ENCODE measurements at places on chromosomes 2 and 18. TPM values are rescaled to one million over a fixed set of nuclear protein-coding genes. Genes with fewer than 3 reads are reported as not detected.

DNA sequence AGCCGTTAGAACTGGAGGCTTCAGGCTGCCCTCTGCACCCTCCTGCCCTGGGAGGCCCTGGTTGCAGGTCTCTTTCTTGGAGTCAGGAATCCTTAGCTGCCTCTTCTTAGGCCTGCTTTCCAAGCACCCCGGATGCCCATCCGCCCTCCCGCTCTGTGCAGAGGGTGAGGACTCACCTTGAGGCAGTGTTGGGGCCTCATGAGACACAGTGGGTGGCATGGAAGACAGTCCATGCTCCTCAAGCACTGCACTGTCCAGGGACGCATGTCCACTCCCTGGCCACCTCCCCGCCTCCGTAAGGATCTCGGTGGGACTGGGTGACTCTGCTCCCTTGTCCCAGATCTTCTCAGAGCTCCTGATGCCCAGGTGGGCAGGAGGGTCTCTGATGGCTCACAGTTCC lies 5.7 kb upstream of the TRAF3IP1 start:
- H3K4me3 ChIP-seq, result no peak overlapping the region
- DNase-seq, result no peak
- no peak overlapping the region for H3K27ac ChIP-seq
- H3K27me3 ChIP-seq, result no peaks in the 10 kb centered on the region
- H3K4me1 ChIP-seq, result no peaks in the 10 kb centered on the region

CRYBA2 gene
- total RNA-seq, result not detected

- no peaks in the 10 kb centered on the region for H3K27me3 ChIP-seq
- H3K27ac ChIP-seq, result no peak overlapping the region
- no peak overlapping the region for H3K4me3 ChIP-seq
- H3K36me3 ChIP-seq, result no peaks in the 10 kb centered on the region
Observed at GRCh38 chr2:222708274-222708710, 36.8 kb downstream of the MOGAT1 start.

DNA sequence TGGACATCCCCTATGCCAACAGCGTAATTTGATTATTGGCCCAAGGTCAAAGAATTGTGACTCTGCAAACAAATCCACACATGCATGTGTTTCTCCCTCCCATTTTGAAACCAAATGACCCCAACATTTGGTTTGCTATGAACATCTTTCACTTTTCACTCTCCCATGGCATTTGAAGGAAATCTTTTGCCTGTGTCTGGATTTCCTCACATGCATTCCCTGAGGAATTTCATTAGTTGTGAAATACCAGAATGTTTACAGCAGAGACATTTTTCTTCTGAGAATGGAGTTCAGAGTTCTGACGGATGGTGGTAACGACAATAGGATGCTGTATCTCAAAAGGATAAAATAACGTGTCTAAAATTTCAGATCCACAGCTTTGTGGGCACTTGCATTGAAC lies 60.3 kb upstream of the LMAN1 start:
- H3K27me3 ChIP-seq, result peaks cover 10% of the 10 kb centered on the region
- no peaks in the 10 kb centered on the region for H3K36me3 ChIP-seq
- no peak overlapping the region for H3K27ac ChIP-seq
- no peak for DNase-seq
- H3K4me1 ChIP-seq, result no peaks in the 10 kb centered on the region

DNA sequence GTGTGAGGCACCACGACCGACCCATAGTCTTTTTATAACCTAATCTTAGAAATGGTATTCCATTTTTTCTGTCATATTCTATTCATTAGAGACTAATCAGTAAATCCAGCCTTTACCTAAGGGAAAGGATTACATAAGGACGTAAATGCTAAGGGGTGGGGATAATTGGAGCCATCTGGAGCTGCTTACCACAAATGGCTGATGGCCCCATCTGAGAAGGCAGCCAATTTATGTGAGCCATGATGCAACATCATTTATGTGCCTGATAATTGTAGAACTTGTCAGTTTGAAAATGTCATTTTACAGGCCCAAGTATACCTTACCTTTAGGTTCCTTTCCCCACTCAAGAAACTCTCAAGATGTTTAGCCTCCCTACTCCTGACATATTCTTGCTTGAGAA lies 44.0 kb downstream of the ARHGEF33 start:
- no peak for DNase-seq
- H3K4me1 ChIP-seq, result peaks cover 11% of the 10 kb centered on the region
- H3K27ac ChIP-seq, result no peak overlapping the region
- no peaks in the 10 kb centered on the region for H3K27me3 ChIP-seq

- DNase-seq, result peak; percentile 77
- H3K4me1 ChIP-seq, result peaks cover 10% of the 10 kb centered on the region
- H3K36me3 ChIP-seq, result no peaks in the 10 kb centered on the region
- H3K27me3 ChIP-seq, result no peaks in the 10 kb centered on the region
- no peak overlapping the region for H3K4me3 ChIP-seq
- H3K27ac ChIP-seq, result no peak overlapping the region
Observed at GRCh38 chr2:160417745-160418397, 75.7 kb downstream of the RBMS1 start.

CELF4 gene
- 1.6 TPM for total RNA-seq

DNA sequence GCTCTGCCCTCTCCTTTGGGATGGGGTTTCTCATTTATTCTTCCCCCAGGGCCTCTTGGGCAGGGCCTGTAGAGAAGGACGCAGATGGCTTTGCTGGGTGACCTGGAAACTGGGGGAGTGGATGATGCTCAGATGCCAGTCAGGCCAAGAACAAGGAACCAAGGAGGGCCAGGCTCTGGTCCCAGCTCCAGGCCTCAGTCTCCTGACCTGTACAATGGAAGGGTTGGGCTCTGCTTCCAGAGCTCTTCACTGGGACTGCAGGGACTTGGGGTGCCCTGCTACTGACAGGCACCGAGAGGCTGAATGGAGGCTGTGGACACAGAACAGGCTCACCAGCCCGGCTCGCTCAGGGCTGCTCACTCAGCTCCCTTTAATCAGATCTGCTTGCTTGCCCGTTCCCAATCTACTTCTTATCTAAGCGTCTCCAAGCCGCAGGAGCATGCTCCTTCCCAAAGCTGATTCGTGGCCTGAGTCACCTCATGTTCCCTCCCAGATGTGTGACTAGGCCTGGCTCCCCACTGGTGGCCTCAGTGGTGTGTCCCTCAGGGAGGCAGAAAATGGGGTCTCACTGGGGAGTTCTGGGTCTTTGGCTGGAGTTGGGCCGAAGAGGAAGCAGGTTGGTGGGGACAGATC lies 82.6 kb upstream of the ODC1 start:
- DNase-seq, result no peak
- no peaks in the 10 kb centered on the region for H3K27me3 ChIP-seq
- H3K4me3 ChIP-seq, result no peak overlapping the region
- no peaks in the 10 kb centered on the region for H3K36me3 ChIP-seq

- no peak overlapping the region for H3K27ac ChIP-seq
- peaks cover 31% of the 10 kb centered on the region for H3K4me1 ChIP-seq
- no peaks in the 10 kb centered on the region for H3K36me3 ChIP-seq
- H3K27me3 ChIP-seq, result no peaks in the 10 kb centered on the region
Observed at GRCh38 chr2:28359222-28360057, 33.2 kb upstream of the FOSL2 start.

- H3K4me1 ChIP-seq, result no peaks in the 10 kb centered on the region
- no peak for DNase-seq
- no peak overlapping the region for H3K27ac ChIP-seq
- no peaks in the 10 kb centered on the region for H3K36me3 ChIP-seq
- H3K27me3 ChIP-seq, result no peaks in the 10 kb centered on the region
- H3K4me3 ChIP-seq, result no peak overlapping the region
Observed at GRCh38 chr18:9818423-9818734, 67.4 kb upstream of the TXNDC2 start.

DES gene
- 47.0 TPM for total RNA-seq

DNA sequence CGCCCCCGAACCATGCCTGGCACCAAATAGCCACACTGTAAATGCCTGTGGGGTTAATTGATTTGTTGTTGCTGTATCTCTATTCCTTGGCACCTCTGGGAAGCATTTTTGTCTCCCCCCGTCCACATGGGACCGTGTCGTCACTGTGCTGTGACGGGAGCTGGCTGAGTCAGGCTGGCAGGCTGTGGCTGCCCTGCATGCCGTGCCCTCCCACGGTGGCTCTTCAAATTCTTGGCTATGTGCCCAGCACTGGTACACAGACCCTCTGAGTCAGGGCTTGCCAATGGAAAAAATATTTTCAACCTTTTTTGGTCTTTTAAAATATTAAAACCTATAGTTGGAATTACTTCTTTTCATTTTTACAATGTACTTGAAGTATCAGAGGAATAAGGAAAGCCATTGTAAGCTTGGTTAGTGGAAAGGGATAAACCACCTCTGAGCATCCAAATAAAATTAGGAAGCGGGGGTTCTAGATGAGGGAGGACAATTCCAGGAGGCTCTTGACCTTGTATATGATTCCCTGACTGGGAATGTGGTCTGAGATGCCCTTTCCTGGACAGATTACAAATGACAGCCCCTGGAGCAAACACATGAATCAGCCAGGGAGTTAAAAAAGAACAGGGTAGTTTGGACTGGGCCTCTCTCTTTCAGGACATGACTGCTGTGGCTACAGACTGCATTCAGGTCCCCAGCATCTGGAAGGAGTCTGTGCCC lies 59.4 kb downstream of the DGKD start:
- peak overlapping the region; percentile 4 for H3K27ac ChIP-seq
- H3K27me3 ChIP-seq, result no peaks in the 10 kb centered on the region
- no peak overlapping the region for H3K4me3 ChIP-seq

DNA sequence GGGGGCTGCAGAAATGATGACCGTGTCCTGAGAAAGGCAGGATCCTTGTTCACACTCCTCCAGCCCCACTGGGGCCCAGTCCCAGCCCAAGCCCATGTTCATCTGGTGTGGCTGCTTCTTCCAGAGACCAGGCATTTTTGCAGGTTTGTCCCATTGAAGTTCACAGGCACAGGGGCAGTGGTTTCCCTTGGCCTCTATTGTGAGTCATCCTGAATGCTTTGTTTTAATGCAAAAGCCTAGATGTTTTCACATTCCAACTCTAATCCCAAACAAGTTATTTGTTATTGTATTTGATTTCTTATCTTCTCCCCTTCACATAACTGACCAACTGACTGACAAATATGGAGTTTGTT lies 426.4 kb upstream of the ID2 start:
- peaks cover 2% of the 10 kb centered on the region for H3K4me1 ChIP-seq
- H3K27me3 ChIP-seq, result no peaks in the 10 kb centered on the region
- no peak overlapping the region for H3K4me3 ChIP-seq
- no peak for DNase-seq
- no peaks in the 10 kb centered on the region for H3K36me3 ChIP-seq
- H3K27ac ChIP-seq, result no peak overlapping the region

DNA sequence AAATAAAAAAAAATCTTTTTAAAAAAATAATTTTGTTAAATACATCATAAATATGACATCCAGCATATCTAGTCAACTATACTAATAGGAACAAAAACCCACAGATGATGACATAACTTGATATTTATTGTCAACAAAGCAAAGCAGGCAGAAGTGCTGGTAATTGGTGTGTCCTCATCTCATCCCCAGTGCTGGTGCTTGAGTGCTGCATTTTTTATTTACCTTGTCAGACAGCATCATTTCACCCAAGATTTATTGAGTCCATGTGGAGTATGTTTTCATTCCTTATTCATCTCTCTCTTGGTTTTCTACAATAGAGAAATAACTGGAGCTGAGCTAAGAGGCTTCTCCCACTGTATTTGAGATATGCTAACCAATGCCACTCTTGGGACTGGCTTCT lies 191.6 kb upstream of the SLC14A2 start:
- no peaks in the 10 kb centered on the region for H3K36me3 ChIP-seq
- DNase-seq, result no peak
- no peak overlapping the region for H3K27ac ChIP-seq
- no peaks in the 10 kb centered on the region for H3K27me3 ChIP-seq
- H3K4me1 ChIP-seq, result no peaks in the 10 kb centered on the region
- H3K4me3 ChIP-seq, result no peak overlapping the region

GRCh38 chr2:125471963-125472362 lies 1184.0 kb upstream of the GYPC start:
- peak; percentile 72 for DNase-seq
- H3K4me1 ChIP-seq, result no peaks in the 10 kb centered on the region
- no peak overlapping the region for H3K27ac ChIP-seq
- no peaks in the 10 kb centered on the region for H3K27me3 ChIP-seq
- H3K4me3 ChIP-seq, result no peak overlapping the region
- H3K36me3 ChIP-seq, result no peaks in the 10 kb centered on the region

- H3K27ac ChIP-seq, result no peak overlapping the region
- no peak overlapping the region for H3K4me3 ChIP-seq
- H3K36me3 ChIP-seq, result no peaks in the 10 kb centered on the region
Observed at GRCh38 chr2:27721335-27721734, 50.2 kb upstream of the MRPL33 start.

GRCh38 chr18:24678626-24679025 lies 218.2 kb downstream of the HRH4 start:
- H3K4me3 ChIP-seq, result no peak overlapping the region
- no peaks in the 10 kb centered on the region for H3K36me3 ChIP-seq
- no peaks in the 10 kb centered on the region for H3K27me3 ChIP-seq
- H3K27ac ChIP-seq, result no peak overlapping the region
- DNase-seq, result no peak

DNA sequence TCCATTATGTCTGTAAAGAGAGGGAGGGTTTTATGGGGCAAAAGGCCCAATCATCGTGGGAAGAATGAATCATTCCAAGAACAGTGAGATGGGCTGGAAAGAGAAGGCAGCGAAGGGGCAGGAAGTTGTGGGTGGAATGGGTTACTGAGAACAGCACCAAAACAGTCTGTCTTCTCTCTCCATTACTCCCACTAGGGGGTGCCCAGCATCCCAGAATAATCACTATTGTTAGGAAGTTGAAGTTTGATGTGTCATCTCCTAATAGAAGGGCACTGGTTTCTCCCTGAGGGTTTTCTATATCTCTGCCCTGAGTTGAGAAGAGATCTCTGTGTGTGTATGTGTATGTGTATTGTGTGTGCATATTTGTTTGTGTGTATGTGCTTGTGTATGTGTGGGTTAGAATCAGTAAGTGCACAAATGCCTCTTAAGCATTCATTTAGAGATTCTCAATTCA lies 76.6 kb upstream of the MAP4K3 start:
- no peaks in the 10 kb centered on the region for H3K27me3 ChIP-seq
- H3K36me3 ChIP-seq, result no peaks in the 10 kb centered on the region
- DNase-seq, result peak; percentile 97
- no peak overlapping the region for H3K4me3 ChIP-seq
- no peak overlapping the region for H3K27ac ChIP-seq

GRCh38 chr2:118849226-118850167 lies 2.0 kb upstream of the EN1 start:
- H3K4me1 ChIP-seq, result peaks cover 15% of the 10 kb centered on the region
- DNase-seq, result no peak
- peak overlapping the region; percentile 1 for H3K4me3 ChIP-seq
- peaks cover 100% of the 10 kb centered on the region for H3K27me3 ChIP-seq
- H3K27ac ChIP-seq, result no peak overlapping the region
- no peaks in the 10 kb centered on the region for H3K36me3 ChIP-seq
